ENCODE measurements at places on chromosomes 5 and 9.
A peak's percentile ranks its signal among the peaks of the same experiment; 100 is the strongest.

- H3K4me1 ChIP-seq, result peaks cover 43% of the 10 kb centered on the region
- DNase-seq, result peak; percentile 18
- H3K27me3 ChIP-seq, result peaks cover 8% of the 10 kb centered on the region
- no peak overlapping the region for H3K27ac ChIP-seq
Observed at GRCh38 chr5:159459951-159460538, 129.8 kb upstream of the IL12B start.

DNA sequence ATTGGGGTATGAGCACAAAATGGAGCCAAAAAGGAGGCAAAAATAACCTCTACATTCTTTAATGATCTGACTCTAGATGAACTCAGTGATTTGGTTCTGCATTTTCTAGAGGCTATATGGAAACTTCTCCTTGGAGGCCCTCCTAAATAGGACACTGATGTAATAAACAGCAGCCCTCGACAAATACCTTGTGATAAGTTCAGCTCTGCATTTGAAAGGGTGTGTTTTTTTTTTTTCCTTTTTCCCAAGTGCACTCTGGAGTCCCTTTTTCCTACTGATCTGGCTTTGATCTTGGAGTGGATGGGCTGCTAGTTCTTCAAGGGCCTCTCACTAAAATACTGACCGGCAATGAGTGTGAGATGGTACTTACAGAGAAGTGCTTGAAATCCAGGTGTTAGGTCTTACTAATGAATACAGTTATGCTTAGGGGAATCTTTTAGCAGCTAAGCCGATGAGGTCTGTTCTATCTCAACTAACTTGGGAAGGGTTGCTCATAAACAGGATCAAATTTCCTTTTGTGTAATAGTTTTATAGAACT lies 161.7 kb downstream of the MAST4 start:
- no peak overlapping the region for H3K27ac ChIP-seq
- DNase-seq, result no peak
- H3K4me1 ChIP-seq, result no peaks in the 10 kb centered on the region
- no peak overlapping the region for H3K4me3 ChIP-seq
- H3K36me3 ChIP-seq, result no peaks in the 10 kb centered on the region

DNA sequence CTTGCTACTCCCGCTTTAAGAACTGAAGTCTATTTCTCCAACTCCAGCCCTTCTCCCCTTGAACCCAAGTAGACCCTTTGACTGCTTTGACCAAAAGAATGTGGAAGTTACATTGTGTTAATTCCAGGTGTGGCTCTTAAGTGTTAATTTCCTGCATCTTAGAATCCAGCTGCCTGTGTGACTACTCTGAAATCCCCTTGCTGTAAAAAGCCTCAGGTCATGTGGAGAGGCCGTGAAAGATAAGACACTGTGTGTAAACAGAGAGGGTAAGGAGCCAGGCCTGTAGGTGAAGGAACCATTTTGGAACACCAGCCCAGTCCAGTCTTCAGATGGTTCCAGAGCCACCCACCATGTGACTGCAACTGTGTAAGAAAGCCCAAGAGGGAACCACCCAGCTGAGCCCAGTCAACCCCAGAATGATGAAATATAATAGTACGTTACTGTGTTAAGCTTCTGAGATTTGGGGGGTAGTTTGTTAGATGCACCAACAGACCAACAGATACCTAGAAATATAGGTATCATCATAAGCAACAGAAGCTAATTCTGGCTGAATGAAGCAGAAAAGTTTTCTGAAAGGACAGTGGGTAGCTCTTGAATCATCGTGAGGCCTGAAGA lies 59.4 kb upstream of the CCDC112 start:
- DNase-seq, result no peak
- H3K4me3 ChIP-seq, result no peak overlapping the region
- peaks cover 11% of the 10 kb centered on the region for H3K27me3 ChIP-seq
- no peaks in the 10 kb centered on the region for H3K36me3 ChIP-seq
- no peak overlapping the region for H3K27ac ChIP-seq

GRCh38 chr9:27396495-27396894 lies 99.5 kb upstream of the EQTN start:
- H3K27ac ChIP-seq, result no peak overlapping the region
- no peaks in the 10 kb centered on the region for H3K36me3 ChIP-seq
- no peaks in the 10 kb centered on the region for H3K4me1 ChIP-seq
- no peak overlapping the region for H3K4me3 ChIP-seq
- no peak for DNase-seq

DNA sequence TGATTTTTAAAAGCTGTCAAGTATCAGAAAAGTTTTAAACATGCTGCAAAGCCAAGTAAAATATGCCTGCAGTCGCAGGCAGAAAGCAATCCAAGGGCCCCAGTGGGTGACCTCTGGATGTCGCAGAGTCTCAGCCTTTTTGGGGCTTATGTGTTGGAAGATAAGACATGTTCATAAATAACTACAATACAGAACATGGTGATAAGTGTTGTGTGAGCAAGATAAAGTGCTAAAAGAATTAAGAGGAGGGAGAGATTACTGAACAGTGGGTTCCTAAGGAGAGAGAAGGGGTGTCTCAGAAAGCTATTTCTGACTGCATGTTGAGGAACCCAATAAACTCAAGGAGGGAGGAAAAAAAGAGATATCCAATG lies 78.9 kb upstream of the ADRB2 start:
- no peak overlapping the region for H3K4me3 ChIP-seq
- H3K36me3 ChIP-seq, result no peaks in the 10 kb centered on the region
- no peak overlapping the region for H3K27ac ChIP-seq
- no peaks in the 10 kb centered on the region for H3K27me3 ChIP-seq
- H3K4me1 ChIP-seq, result no peaks in the 10 kb centered on the region
- no peak for DNase-seq

GRCh38 chr9:82558346-82558745 lies 504.6 kb downstream of the RASEF start:
- no peaks in the 10 kb centered on the region for H3K4me1 ChIP-seq
- H3K27me3 ChIP-seq, result no peaks in the 10 kb centered on the region
- no peak overlapping the region for H3K4me3 ChIP-seq
- no peak for DNase-seq

DNA sequence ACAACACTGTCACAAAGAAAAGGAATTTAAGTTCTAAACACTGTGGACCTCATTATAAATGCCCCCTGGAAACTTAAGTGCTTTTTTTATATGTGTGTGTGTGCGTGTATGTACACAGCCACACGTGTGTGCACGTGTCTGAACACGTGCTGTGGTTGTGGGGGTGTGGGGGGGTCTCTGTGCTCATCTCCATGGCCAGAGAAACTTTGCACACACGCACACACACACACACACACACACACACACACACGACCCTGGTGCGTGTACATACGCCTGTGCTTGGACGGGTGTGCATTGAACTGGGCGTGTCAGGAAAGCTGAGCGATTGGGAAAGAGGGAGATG lies 27.9 kb downstream of the AMBP start:
- H3K36me3 ChIP-seq, result no peaks in the 10 kb centered on the region
- no peak for DNase-seq
- no peak overlapping the region for H3K27ac ChIP-seq
- H3K4me1 ChIP-seq, result no peaks in the 10 kb centered on the region

DNA sequence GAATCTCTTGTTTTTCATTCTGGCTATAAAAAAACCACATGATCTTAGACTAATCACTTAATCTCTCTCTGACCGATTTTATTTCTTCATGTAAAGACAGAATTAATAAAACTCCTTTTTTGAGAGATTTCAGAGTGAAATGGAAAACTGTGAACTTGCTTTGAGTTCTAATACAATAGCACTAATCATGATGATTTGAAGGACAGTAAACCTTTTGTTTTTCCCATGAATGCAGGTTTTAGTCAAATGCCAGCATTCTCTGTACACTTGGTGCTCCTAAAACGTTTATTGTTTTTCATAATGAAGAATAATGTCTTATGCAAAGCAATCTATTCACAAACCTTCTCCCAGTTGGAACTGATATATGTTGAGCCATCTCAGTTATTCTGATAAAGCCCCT lies 86.8 kb downstream of the SLC24A2 start:
- H3K36me3 ChIP-seq, result no peaks in the 10 kb centered on the region
- no peaks in the 10 kb centered on the region for H3K4me1 ChIP-seq
- no peak for DNase-seq

GRCh38 chr9:84324811-84325210 lies 15.7 kb downstream of the SLC28A3 start:
- H3K4me3 ChIP-seq, result no peak overlapping the region
- no peak overlapping the region for H3K27ac ChIP-seq

DNA sequence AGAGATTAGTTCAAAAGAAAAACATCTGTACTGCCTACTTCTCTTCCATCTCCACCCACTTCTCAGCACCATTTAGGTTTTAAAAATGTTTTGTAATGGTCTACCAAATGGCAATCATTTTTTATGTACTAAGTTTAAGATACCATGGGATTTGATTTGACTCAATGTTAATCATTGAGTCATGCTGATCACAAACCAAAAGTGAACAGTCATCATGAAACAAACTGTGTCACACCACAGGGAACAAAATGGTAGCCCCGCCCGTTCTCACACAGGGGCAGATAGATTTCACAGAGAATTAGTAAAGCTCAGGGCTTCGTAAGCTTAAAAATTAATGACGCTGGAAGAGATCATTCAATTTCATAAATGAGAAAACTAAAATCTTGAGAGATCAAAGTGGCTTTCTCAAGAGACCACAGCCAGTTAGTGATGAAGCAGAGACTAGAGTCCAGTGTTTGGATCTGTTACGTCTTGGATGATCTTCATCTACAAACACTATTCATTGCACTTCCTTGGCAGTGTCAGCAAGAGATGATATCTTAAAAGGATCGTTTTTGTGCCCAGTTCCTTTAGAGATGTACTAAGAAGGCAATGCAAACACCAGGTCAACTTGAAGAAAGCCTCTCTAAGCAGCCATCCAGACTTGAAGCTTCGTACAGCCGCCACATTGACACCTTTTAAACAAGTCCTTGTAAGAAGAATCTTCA lies 33.9 kb upstream of the TRIO start:
- H3K27me3 ChIP-seq, result peaks cover 15% of the 10 kb centered on the region
- DNase-seq, result peak; percentile 64
- peaks cover 17% of the 10 kb centered on the region for H3K4me1 ChIP-seq
- H3K4me3 ChIP-seq, result no peak overlapping the region

DNA sequence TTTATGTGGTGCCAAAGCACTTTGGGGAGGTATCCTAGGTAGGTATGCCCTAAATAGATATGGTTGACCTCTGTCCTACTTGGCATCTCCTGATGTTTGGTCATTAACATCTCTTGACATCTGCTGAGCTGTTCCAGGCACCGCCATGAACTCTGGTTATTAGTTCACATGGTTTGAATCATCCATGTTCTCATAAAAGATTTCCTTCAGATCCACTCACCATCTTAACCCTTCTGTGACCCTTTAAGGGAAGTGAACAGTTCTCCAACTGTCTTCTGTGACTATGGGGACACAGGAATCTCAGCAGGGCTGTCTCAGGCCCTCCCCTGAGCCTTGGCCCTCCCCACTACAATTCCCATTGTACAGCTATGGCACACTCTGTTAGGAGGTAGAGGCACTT lies 167.7 kb downstream of the CDH6 start:
- H3K36me3 ChIP-seq, result no peaks in the 10 kb centered on the region
- H3K27me3 ChIP-seq, result peaks cover 2% of the 10 kb centered on the region
- no peaks in the 10 kb centered on the region for H3K4me1 ChIP-seq
- no peak for DNase-seq
- H3K27ac ChIP-seq, result no peak overlapping the region
- no peak overlapping the region for H3K4me3 ChIP-seq

GRCh38 chr5:40991168-40991980 lies 79.8 kb downstream of the MROH2B start:
- H3K36me3 ChIP-seq, result no peaks in the 10 kb centered on the region
- H3K4me3 ChIP-seq, result no peak overlapping the region
- H3K4me1 ChIP-seq, result no peaks in the 10 kb centered on the region
- no peaks in the 10 kb centered on the region for H3K27me3 ChIP-seq
- no peak overlapping the region for H3K27ac ChIP-seq

All from activated CD4-positive, alpha-beta memory T cell treated with anti-CD3 and anti-CD28 coated beads for 36 hours (primary cell).